ENCODE measurements at places on chromosomes 5 and 9.

GRCh38 chr5:93967923-93968322 lies 226.5 kb upstream of the POU5F2 start:
- DNase-seq = no peak

DNA sequence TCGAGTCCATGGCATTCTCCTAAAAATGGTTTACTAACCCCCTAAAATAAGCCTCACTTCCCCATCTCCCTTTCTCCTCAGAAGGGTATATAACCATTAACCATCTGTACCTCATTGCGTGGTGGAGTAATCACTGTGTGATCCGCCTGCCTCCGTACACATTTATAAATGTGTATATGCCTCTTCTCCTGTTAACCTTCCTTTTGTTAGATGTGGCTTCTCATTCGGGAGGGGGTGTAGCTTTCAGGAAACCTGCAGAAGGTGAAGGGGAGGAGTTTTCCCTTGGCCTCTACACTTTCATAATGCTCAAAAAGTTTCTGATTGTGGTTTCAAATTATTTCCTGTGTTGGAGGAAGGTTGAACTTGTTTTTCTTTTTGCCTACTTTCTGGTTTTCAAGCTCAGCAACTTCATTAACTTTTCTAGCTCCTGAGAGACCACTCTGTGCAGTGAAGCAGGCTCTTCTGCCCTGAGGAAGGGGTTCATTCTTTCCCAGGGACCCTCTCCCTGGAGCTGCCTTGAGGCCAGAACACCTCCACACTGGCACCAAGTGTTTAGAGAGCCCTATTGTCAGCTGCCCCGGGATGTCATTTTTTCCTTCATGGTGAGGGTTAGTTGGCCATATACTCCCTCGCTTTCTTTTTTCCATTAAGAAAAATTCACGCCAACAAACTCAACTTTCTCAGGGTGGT lies 46.9 kb downstream of the RASGRF2 start:
- no peak for DNase-seq

GRCh38 chr5:26023361-26023760 lies 1015.0 kb downstream of the CDH9 start:
- no peak for DNase-seq

DNA sequence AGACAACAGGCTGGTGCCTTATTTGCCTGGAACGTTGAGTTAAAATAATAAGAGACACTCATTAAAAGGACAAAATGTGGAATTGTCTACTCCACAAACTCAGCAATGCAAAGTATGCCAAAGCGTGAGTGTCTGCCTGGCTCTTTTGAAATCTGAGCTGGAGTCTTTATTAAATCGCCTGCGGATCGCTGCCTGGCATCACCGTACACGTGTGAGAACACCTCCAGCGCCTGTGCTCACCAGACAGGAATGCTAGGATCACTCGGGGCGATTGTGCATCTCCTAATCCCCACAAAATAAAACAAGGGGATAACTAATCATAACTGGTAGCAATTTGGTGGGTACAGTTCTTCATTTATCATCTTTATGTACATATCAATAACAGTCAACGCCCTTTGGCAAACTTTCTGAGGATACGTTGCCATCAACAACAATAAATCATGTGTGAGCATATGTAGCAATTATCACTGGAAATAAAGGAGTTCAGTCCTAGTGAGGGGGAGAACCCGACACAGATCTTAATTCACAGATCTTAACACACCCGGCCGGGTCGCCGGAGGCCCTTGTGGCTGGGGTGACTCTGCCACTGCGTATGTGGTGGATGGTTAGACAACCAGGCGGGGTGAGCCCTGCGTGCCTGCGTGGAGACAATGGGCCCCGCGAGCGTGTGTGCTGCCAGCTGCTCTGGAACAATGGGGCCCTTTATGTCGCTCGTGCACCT lies 284.9 kb upstream of the IRX1 start:
- DNase-seq = no peak

DNA sequence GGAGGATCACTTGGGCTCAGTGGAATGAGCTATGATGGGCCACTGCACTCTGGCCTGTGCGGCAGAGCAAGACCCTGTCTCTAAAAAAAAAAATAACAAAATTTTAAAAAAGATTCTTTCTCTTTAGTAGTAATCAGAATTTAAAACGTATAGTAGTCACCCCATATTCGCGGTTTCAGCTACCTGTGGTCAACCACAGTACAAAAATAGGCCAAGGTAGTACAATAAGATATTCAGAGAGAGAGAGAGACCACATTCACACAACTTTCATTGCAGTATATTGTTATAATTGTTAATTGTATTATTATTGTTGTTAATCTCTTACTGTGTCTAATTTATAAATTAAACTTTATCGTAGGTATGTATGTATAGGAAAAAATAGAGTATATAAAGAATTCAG lies 18.7 kb downstream of the INIP start:
- no peak for DNase-seq

- DNase-seq = no peak
Measured at GRCh38 chr5:124162767-124163532, 583.5 kb downstream of the ZNF608 start.

- DNase-seq = no peak
Measured at GRCh38 chr5:110913221-110913620, 158.3 kb upstream of the TSLP start.

GRCh38 chr5:14901462-14902051 lies 30.0 kb upstream of the ANKH start:
- DNase-seq = no peak

GRCh38 chr9:38096238-38096805 lies 27.3 kb upstream of the SHB start:
- DNase-seq = no peak

GRCh38 chr9:114282926-114283325 lies 40.0 kb upstream of the ORM1 start:
- no peak for DNase-seq

DNA sequence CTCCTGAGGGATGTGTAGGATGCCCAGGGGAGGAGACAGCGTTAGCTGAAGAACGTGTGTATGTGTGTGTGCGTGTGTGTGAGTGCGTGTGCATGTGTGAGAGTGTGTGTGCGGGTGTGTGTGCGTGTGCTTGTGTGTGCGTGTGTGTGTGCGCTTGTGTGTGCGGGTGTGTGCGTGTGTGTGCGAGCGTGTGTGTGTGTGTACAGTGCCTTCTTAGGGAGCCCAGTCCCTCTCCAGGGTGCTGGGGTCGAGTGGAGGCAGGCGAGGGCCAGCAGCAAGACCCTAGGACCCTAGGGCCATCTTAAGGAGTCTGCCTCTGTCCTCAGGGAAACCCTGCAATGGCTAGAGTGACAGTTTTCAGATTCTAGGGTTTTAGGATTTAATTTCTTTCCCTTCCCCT lies 26.0 kb upstream of the STXBP1 start:
- no peak for DNase-seq

GRCh38 chr5:54821445-54822323 lies 163.7 kb downstream of the ESM1 start:
- no peak for DNase-seq

GRCh38 chr5:139379626-139380449 lies 3.3 kb downstream of the SLC23A1 start:
- no peak for DNase-seq

All from C1 segment of cervical spinal cord (tissue), 14 donors.